RPMI7951 (cell line): ENCODE measurements at places on chromosomes 1 and 21.
A peak's percentile ranks its signal among the peaks of the same experiment; 100 is the strongest.

GRCh38 chr21:29077651-29078090 is 4.2 kb upstream of the CCT8 start:
- DNase-seq, result peak; percentile 34

DNA sequence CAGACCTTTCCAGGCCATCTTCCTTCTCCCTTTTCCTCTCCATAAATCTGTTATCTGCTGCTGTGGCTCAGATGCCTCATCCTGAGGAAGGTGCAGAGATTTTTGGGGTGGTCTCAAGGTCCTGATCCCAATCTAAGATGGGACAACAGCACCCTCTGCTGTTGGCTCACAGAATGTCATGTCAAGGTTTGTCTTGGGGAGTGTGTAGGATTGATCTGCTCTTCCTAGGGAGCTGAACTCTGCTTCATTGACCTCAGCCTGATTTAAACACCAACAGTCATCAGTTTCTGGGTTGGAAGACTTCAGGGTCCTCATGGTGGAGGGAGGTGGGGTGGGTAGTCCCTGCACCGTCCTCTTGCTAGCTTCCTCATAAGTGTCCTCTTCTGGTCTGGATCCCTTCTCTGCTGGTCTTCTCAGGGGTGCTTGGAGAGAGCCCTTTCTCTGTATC is 62.8 kb upstream of the LAX1 start:
- DNase-seq, result peak; percentile 43

- no peak for DNase-seq
These were observed 516.3 kb upstream of the BEND5 start for GRCh38 chr1:49293016-49293415.

DNA sequence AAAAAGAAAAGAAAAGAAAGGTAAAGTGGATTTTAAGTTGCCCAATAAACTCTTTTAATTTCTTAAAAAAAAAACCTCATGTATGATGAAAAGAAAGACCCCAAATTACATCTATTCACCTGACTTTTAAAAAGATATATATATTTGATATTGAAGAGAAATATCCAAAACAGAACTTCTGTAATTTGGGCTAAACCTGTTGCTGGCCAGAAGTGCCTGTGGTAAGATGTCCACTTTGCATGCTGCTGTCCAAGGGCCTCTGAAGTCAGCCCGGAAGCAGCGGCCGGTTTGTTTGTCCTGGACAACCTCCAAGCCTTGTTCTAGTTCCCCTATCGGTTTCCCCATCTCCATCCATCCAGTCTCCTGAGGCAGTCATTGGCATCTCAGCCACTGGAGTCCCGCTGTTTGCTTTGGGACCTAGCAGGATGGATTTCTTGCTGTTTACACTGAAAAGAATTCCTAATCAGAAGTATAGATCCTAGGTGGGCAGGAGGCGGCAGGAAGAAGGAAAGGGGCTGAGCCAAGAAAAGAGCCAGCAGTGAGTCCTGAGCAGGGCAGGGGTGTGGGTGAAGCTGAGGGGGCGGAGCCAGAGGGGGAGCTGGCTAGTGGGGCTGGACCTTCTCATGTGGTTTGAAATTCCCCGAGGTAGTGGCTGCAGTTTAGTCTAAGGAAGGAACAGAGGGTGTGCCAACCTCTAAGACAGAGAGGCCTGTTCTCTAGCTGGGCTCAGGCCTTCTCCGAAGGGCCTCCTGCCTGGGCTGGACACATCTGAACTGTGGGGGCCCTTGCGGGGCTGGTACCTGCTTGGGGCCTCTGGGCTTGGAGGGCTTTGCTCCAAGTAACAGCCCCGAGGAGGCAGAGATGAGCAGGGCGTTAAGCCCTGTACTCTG is 3.3 kb downstream of the NCMAP start:
- peak; percentile 96 for DNase-seq

DNA sequence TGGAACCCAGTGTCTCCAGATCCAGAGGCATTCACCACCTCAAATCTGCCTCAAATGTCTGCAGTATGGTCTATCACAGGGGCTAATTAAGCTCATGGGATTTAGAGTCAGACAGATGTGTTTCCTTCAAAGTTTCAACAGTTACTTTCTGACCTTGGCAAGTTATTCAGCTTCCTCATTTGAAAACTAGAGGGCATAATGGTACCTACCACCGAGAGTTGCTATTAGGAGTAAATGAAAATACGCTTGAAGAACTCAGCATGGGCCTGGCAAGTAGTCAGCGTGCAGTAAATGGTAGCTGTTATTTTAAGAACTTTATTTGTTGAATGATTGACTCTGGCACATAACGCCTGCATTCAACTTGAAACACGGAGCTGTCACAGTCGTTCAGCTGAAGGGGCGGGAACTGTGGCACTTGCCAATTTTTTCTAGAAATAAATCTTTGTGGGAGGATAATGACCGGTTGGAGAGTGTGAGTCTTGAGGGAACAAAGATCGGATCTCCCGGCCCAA is 1.2 kb upstream of the CAP1 start:
- no peak for DNase-seq

- DNase-seq, result no peak
These were observed 710.2 kb downstream of the AMY1C start for GRCh38 chr1:104459886-104460285.

GRCh38 chr1:38607526-38607925 is 252.0 kb downstream of the RRAGC start:
- no peak for DNase-seq

GRCh38 chr1:189682591-189682990 is 795.1 kb downstream of the BRINP3 start:
- DNase-seq, result no peak

GRCh38 chr1:172536256-172536655 is 3.3 kb downstream of the SUCO start:
- no peak for DNase-seq

DNA sequence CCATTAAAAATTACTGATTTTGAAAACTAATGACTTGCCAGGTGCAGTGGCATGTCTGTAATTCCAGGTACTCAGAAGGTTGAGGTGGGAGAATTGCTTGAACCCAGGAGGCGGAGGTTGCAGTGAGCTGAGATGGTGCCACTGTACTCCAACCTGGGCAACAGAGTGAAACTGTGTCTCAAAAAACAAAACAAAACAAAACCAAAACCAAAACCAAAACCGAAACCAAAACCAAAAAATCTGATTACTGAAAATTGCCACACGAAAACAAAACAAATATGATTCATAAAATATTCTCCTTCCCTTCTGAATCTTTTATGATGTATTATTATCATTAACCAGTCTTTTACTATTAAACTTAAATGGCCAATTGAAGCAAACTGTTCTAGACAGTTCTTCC is 74.1 kb downstream of the SERINC2 start:
- no peak for DNase-seq

DNA sequence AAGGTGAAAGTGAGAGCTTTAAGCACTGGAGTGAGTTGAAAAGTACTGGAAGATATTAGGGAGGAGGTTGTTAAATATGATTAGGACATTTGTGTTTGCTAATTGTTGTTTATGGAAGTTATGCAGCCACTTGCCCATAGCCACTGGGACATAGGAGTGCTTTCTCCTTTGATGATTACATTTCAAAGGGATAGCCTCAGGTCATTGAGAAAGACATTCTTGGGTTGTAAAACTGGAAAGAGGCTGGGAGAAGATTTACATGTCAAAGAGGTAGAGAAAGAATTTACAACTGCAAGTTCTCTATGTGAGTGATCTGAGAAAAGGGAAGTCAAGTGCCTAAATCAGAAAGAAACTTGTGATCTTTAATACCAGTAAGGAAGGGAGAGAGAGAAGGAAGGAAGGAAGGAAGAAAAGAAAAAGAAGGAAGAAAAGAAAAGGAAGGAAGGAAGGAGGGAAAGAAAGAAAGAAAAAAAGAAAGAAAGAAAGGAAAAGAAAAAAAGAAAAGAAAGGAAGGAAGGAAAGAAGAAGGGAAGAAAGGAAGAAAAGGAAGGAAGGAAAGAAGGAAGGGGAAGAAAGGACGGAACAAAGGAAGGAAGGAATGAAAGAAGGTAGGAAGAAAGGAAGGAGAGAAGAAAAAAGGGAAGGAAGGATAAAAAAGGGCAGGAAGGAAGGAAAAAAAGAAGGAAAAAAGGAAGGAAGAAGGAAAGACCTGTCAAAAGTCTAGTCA is 284.6 kb upstream of the DPYD start:
- DNase-seq, result peak; percentile 66

GRCh38 chr1:57831624-57832023 is 407.8 kb upstream of the DAB1 start:
- peak; percentile 13 for DNase-seq

- no peak for DNase-seq
These were observed 12.7 kb downstream of the SLC37A1 start for GRCh38 chr21:42526379-42526727.

GRCh38 chr1:234132795-234133194 is 228.3 kb downstream of the SLC35F3 start:
- DNase-seq, result no peak

GRCh38 chr1:21622466-21623315 is 46.5 kb downstream of the RAP1GAP start:
- DNase-seq, result no peak

GRCh38 chr1:175857756-175858155 is 114.4 kb upstream of the TNR start:
- DNase-seq, result no peak

DNA sequence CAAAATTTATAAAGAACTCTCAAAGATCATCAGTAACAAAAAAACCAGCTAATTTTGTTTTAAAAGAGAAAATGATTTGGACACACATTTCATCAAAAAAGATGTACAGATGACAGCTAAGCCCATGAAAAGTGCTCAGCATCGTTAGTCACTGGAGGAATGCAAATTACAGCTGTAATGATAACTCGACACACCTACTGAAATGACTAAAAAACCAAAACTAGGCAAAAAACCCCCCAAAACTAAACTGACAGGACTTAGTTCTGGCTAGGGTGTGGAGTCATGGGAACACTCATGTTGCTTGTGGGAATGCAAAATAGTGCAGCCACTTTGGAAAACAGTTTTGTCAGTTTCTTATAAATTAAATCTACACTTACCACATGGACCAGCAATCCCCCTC is 59.5 kb downstream of the CNIH3 start:
- no peak for DNase-seq

DNA sequence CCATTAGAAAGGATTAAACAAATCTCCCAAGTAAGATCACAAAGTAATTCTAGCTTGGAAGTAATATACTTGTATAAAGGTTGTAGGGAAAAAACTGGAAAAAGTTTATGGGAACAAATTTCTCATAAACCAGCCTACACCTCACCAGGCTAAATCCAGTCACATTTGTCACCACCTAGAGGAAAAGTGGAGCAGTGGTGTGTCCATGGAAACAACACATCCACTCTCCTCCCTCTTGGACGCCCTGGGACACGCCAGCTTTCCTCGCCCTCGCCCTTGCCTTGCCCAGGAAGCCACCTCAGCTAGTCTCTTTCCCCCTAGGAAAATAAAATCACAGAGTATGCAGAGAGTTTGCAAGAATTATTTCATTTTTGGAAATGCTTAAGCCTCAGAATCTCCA is 2.2 kb downstream of the PALMD start:
- DNase-seq, result peak; percentile 67

GRCh38 chr1:51926171-51926812 is 47.8 kb upstream of the NRDC start:
- DNase-seq, result peak; percentile 74

GRCh38 chr1:29809446-29810120 is 573.3 kb downstream of the PTPRU start:
- DNase-seq, result no peak

- DNase-seq, result peak; percentile 74
These were observed 175.4 kb downstream of the HIVEP3 start for GRCh38 chr1:41743366-41743765.

GRCh38 chr21:42188663-42189062 is 30.3 kb upstream of the ABCG1 start:
- DNase-seq, result no peak

- no peak for DNase-seq
These were observed 13.6 kb upstream of the TSPEAR start for GRCh38 chr21:44724926-44725325.

DNA sequence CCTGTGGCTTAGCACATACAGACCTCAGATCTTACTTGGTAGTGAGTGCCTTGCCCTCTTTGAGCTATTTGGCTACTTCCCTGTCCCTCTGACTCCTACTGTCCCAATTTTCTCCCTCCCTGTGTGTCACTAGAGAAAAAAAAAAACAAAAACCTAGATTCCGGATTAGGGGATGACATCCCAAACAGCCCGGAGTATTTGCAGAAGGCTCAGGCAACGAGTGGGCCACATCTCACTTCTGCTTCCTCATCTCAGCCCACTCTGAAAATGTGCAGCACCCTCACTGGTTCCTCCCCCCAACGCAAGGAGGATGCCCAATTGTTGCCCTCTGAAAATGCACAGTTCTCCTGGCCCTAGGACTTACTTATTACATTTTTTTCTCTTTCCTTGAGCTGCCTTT is 4.9 kb downstream of the NHLH1 start:
- DNase-seq, result no peak

DNA sequence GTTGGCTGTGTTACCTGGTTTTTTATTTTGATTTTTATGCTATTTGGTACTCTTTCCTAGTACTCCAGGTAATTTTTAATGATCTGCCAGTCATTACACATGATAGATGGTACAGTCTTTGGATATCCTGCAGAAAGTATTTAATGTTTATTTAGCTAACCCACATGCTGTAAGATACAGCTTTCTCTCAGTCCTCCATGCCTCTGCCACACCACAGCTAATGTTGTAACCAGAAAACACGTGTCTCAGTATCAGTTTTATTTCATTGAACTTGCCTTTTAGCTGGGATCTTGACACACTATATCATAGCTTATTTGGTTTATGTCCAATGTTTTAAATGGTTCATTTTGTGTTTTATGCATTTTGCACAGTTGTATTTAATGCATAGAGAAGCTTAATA is 1648.4 kb downstream of the KCNT2 start:
- DNase-seq, result no peak

DNA sequence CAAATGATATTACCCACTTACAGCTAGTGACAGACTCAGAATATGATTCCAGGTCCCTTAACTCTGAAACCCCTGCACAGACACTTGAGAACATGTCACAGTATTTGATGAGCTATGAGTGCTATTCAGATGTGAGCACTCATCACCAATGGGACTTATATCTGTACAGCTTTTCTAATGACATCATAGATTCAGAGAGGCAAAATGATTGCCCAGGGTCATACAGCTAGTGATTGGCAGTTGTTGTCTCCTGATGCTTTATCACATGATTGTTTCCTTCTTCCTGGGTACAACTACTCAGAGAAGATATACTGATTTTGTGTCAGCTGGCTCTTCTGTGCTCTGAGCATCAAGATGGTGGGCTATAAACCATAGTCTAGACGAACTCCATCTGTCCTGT is 428.0 kb upstream of the BEND5 start:
- DNase-seq, result no peak

- DNase-seq, result no peak
These were observed 22.8 kb downstream of the SYF2 start for GRCh38 chr1:25209516-25209915.

GRCh38 chr1:51293898-51294515 is 36.4 kb downstream of the TTC39A start:
- no peak for DNase-seq
